Esophagus muscularis mucosa (tissue), 4 donors: ENCODE measurements at places on chromosomes 5 and 9. TPM values are rescaled to one million over a fixed set of nuclear protein-coding genes. Genes with fewer than 3 reads are reported as not detected.

ITK gene
- total RNA-seq, result 0.80 TPM

PCDHB10 gene
- 4.5 TPM for total RNA-seq

CCL27 gene
- not detected for total RNA-seq

BARHL1 gene
- total RNA-seq, result not detected

PCDHGA10 gene
- total RNA-seq, result 6.2 TPM

TEK gene
- 13.6 TPM for total RNA-seq

RALGDS gene
- total RNA-seq, result 48.6 TPM

- DNase-seq, result no peak
Measured at GRCh38 chr5:164097749-164098148, 592.3 kb downstream of the MAT2B start.

GRCh38 chr5:87113861-87114260 lies 153.8 kb upstream of the RASA1 start:
- DNase-seq, result no peak

DNA sequence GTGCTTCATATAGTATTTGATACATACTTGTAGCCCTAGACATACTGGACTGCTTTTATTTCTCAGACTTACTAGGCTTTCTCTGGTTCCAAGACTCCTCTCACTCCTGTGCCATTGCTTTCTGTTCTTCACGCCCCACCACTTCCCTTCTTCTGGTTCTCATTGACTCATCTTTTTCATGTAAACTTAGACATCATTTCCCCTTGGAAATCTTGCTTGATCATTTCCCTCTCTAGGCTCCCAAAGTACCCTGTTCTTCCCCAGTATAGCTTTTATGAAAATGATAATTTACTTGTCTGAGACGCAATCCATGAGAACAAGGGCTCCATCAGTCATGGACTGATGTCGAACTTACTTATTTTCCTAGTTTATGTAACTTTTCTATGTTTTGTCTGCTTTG lies 83.5 kb downstream of the TLR4 start:
- no peak for DNase-seq

- DNase-seq, result no peak
Measured at GRCh38 chr5:166276006-166276405, 2015.4 kb upstream of the WWC1 start.

- DNase-seq, result no peak
Measured at GRCh38 chr5:129400395-129400983, 59.6 kb upstream of the ADAMTS19 start.

DNA sequence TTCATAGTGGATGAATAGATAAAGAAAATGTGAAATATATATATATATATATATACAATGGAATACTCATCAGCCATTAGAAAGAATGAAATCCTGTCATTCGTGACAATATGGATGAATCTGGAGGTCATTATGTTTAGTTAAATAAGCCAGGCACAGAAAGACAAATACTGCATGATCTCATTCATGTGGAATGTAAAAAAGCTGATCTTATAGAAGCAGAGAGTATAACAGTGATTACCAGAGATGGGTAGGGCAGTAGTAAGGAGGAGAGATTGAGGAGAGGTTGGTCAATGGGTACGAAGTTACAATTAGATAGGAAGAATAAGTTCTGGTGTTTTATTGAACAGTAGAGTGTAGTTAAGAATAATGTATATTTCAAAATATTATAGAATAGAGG lies 19.7 kb upstream of the PCDHAC2 start:
- no peak for DNase-seq

DNA sequence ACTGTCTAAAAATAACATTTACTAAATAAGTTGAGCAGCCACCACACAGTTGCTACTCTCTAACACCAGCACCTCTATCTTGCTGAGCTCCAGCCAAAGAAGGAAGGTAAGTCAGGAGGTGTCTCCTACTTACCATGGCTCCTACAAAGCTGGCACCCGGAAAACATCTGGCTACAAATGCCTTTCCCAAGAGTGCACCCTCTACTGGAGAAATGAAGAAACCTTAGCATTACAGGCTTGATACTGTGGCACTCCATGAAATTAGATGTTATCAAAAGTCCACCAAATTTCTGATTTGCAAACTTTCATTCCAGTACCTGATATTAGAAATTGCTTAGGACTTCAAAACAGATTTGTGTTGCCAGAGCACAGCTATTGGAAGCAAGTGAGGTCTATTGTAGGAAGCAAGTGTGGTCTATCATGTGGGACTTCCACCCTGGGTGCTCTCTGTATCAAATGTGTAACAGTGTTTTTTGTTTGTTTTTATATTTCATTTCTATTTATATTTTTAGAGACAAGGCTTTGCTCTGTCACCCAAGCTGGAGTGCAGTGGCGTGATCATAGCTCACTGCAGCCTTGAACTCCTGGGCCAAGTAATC lies 25.7 kb upstream of the RFK start:
- no peak for DNase-seq

DNA sequence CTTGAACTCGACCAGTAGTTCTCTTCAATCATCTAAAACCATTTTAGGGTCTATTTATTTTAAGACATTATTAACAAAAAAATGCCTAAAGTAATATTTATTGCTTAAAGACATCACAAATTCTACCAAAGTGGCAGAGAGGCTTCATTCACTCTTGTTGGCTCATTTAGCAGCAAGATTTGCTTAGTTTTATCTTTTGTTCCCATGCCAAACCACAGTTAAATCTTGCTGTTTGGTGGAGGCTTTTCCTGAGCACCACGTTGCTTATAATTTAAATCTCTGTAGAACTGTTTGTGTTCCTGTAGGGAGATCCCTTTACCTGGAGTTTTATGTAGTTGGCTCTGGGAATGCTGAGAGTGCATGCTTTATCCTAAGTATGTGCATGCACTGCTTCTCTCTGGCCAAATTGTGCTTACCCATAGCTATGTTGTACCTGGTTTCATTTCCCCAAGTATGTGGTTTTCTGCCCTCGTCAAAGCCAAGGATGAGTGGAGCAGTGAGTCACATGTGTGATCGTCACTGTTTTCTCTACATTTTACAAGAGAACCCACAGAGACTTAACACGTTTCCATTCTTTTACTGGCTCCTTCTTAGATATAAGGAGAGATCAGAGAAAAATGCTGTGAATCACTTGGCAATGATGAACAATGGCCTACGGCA lies 42.1 kb upstream of the MAST4 start:
- DNase-seq, result no peak

GRCh38 chr9:100417815-100418214 lies 9.1 kb upstream of the MSANTD3 start:
- no peak for DNase-seq

DNA sequence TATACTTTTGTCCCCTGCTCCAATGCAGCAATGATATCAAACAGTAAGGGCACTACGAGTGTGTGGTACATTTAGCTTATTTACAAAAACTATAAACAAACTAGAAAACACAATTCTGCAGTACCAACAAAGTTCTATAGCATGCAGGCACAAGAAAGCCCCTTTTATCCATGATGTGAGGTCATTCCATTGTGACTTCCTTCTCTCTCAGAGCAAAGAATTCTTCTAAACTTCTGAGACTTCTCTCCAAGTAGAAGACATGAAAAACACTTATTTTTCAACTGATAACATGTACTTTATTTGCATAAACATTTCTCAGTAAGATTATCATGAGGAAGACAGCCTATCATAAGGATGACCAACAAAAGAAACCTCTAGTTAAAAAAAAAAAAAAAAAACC lies 569.8 kb downstream of the TLE1 start:
- DNase-seq, result no peak

GRCh38 chr5:177432143-177432838 lies 5.8 kb downstream of the GRK6 start:
- DNase-seq, result no peak
